ENCODE measurements at places on chromosomes 16 and 17. TPM values are rescaled to one million over a fixed set of nuclear protein-coding genes. Genes with fewer than 3 reads are reported as not detected.

ZP2 gene
- total RNA-seq, result not detected

HAPSTR1 gene
- total RNA-seq, result 70.5 TPM

TBX2 gene
- total RNA-seq, result not detected

PDILT gene
- not detected for total RNA-seq

SCGB1C2 gene
- total RNA-seq, result not detected

ADGRG1 gene
- total RNA-seq, result 32.1 TPM

PRSS53 gene
- 0.92 TPM for total RNA-seq

SLC9A5 gene
- 0.99 TPM for total RNA-seq

ABCC6 gene
- 0.14 TPM for total RNA-seq

FSCN2 gene
- total RNA-seq, result 0.66 TPM

GLG1 gene
- total RNA-seq, result 112 TPM

TEX19 gene
- total RNA-seq, result not detected

RNF222 gene
- total RNA-seq, result not detected

ABCA10 gene
- 0.53 TPM for total RNA-seq

All from pulmonary artery endothelial cell (primary cell).